ENCODE measurements at places on chromosomes 4 and X.
A peak's percentile ranks its signal among the peaks of the same experiment; 100 is the strongest.

DNA sequence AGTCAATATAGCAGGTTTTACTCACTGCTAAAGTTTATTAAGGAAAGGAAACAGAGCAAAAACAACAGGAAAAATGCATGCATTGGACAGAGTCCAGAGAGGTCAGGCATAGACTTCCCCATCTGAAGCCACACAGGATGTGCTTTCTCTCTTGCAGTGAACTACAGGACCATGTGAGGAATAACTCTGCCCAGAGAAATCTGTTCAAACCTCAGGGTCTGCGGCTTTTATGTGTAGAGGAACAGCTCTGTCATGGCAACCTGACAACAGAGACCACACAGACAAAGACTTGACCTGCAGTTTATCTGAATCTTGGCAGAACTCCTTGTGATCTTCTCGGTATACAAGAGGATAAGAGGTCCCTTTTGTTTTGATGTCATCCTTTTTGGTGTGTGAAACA, 46.3 kb upstream of the LONRF3 start:
- DNase-seq: no peak

- no peak for DNase-seq
Observed at GRCh38 chrX:100743009-100743607, 11.2 kb upstream of the SYTL4 start.

- DNase-seq: no peak
Observed at GRCh38 chr4:108619372-108620100, 840 bp upstream of the RPL34 start.

GRCh38 chr4:121030131-121030530, 42.2 kb downstream of the NDNF start:
- DNase-seq: no peak

GRCh38 chr4:3700223-3700622, 66.0 kb upstream of the ADRA2C start:
- DNase-seq: no peak

DNA sequence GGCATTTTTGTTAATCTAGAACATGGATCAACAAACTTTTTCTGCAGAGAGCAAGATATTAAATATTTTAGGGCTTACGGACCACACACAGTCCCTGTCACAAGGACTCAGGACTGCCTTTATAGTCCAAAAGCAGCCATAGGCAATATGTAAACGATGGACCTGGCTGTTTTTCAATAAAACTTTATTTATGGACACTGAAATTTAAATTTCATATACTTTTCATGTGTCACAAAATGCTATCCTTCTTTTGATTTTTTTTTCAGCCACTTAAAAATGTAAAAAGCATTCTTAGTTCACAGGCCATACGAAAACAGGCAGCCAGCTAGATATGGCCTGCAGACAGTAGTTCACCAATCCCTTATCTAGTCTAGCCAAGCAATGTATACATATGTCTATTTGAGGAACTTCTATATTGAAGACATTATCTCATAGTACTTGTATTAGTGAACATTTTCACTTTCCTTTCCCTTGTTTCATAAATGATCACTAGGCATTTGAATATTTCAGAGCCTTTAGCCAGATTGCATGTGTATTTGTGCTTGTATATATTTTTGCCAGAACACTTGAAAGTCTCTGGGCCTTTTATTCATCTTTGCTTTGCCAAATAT, 350.9 kb downstream of the RPA4 start:
- no peak for DNase-seq

DNA sequence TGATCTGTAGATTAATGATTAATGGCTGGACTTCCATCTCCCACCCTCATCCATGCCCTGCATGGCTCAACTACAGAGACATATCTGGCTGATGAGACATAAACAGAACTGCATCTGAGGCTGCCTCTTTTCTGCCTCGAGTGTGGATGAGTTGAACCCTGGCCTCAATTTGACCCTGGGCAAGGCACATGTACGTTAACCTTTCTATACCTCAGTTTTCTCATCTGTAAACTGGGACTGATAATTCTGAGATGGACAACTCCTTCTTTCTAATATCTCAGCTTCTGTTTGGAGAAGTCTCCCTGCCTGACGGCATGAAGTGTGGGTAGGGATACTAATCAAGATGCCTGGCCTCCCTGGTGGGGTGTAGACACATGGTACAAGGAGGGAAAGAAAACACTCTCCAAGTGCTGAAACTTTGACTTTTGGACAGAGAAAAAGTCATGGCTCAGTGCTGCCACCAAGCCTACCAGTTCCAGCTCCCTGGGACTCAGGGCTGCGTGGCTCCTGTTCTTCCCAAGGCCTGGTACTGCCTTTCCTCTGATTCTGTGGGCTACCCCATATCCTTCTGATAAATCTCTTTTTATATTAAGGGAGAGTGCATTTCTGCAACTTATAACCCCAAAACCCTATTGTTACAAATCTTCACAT, 64.4 kb downstream of the HAUS3 start:
- DNase-seq: no peak

DNA sequence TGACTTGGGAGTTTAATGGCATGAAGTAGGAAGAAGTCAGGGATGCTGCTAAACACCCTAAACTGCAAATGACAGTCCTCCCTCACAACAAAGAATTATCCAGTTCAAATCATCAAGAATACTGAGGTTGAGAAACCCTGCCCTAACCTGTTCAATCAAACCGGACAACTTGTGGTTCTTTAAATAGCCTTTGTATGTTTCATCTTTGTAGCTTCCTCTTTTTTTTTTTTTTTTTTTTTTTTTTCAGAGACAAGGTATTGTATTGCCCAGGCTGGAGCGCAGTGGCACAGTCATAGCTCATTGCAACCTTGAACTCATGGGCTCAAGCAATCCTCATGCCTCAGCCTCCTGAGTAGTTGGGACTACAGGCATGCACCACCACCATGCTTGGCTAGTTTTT, 52.5 kb upstream of the TTC29 start:
- no peak for DNase-seq

DNA sequence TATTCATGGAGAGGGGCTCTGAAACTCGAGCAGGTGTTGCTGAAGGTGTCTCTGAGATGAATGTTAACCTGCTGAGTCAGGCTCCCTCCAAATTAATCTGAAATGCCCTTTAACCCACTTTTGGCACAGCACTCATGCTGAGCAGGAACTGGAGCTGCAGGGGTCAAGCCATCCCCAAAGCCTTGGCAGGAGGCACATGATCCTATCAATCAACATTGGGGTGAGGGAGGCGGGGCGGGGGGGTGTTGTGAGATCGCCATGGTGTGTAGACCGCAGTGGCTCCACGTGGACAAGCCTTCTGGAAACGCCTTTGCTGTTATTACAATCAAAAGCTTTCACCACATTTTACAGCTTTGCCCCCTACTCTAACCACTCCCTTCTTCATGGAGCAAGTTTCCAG, 16.5 kb downstream of the ENPP6 start:
- no peak for DNase-seq

- no peak for DNase-seq
Observed at GRCh38 chrX:23797371-23798128, 14.6 kb downstream of the SAT1 start.

GRCh38 chr4:88613417-88613875, 21.2 kb downstream of the HERC3 start:
- DNase-seq: peak; percentile 14

GRCh38 chrX:96692454-96692853, 7.8 kb downstream of the DIAPH2 start:
- DNase-seq: no peak

- peak; percentile 4 for DNase-seq
Observed at GRCh38 chr4:106898621-106899230, 137.4 kb downstream of the DKK2 start.

- DNase-seq: no peak
Observed at GRCh38 chr4:128725405-128726055, 84.0 kb upstream of the JADE1 start.

DNA sequence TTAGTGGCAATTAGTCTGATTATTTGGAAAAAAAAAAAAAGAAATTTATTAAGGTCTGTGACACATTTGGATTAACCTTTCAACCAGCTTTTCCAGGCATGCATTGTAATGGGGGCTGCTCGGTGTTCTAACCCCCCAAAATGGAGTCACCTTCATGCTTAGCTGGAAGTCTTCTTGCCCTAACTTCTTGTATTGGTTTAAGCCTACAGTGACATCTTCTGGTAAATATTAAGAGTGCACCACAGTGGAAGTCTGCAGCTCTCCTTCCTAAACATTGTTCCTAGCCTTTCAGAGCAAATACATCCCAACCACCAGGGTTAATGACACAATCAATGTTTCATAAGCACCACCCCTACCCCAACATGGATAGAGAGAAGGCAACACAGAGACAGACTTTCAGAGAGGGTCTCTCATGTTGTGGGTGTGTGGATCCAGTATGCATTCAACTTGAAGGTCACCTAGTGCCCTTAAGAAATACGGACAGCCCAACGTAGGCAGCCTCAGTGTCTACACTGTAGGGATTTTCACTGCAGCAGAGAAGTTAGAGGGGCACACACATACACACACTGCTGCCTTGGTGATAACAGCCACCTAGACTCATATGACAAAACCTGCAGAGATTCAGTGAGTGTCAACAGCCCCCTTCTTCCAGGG, 142.9 kb upstream of the MBNL3 start:
- DNase-seq: peak; percentile 18

GRCh38 chrX:34300871-34301270, 168.8 kb upstream of the FAM47A start:
- no peak for DNase-seq

- no peak for DNase-seq
Observed at GRCh38 chr4:122764821-122765215, 32.3 kb downstream of the BBS12 start.

DNA sequence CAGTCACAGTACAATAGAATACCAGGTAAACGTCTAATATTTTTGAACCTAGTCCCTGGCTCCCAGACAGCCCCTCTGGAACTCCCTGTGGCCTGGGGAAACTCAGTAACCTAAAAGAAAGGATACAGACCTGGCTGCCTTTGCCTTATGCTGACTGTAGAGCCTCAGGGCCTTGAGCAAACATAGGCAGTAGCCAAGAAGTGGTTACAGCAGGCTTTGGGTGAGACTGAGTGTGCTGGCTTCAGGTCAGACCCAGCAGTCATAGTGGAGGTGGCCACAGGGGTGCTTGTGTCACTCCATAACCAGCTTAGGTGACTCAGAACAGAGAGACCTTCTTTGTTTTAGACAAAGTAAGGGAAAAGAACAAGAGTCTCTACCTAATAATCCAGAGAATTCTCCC, 141.8 kb upstream of the PRDX4 start:
- no peak for DNase-seq

GRCh38 chrX:2314831-2315365, 185.9 kb downstream of the DHRSX start:
- no peak for DNase-seq

- no peak for DNase-seq
Observed at GRCh38 chr4:173666-174314, 49.5 kb downstream of the ZNF718 start.

DNA sequence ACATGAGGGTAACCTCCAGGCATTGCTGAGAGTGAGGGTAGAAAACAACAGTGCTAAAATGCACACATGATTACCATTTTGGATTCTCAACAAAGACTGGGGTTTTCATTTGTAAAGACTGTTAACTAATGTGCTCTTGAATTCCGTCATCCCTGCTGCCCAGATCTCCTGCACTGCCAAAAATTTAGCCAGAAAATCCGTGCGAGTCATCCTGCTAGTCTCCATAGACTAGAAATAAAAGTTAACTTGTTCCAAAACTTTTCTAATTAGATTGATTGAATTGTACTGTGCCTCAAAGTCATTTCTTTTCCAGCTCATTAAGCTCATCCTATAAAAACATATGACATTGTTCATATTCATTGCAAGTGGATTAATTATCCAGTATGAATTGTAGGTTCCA, 99.8 kb downstream of the ARSF start:
- no peak for DNase-seq

GRCh38 chr4:153521999-153522801, 56.0 kb downstream of the TMEM131L start:
- DNase-seq: no peak

GRCh38 chrX:109134777-109135176, 347.1 kb downstream of the GUCY2F start:
- no peak for DNase-seq

GRCh38 chrX:30649859-30650258, 3.4 kb upstream of the GK start:
- DNase-seq: no peak

GRCh38 chrX:41946989-41947612, 23.7 kb upstream of the CASK start:
- no peak for DNase-seq

- no peak for DNase-seq
Observed at GRCh38 chrX:28273736-28274135, 292.5 kb upstream of the DCAF8L1 start.

- DNase-seq: no peak
Observed at GRCh38 chr4:89404530-89404929, 96.9 kb upstream of the GPRIN3 start.

- no peak for DNase-seq
Observed at GRCh38 chr4:14844061-14844460, 158.2 kb upstream of the CPEB2 start.

GRCh38 chrX:154660541-154660940, 7.2 kb upstream of the CTAG2 start:
- DNase-seq: no peak

- no peak for DNase-seq
Observed at GRCh38 chr4:10121568-10122208, 5.1 kb upstream of the WDR1 start.

DNA sequence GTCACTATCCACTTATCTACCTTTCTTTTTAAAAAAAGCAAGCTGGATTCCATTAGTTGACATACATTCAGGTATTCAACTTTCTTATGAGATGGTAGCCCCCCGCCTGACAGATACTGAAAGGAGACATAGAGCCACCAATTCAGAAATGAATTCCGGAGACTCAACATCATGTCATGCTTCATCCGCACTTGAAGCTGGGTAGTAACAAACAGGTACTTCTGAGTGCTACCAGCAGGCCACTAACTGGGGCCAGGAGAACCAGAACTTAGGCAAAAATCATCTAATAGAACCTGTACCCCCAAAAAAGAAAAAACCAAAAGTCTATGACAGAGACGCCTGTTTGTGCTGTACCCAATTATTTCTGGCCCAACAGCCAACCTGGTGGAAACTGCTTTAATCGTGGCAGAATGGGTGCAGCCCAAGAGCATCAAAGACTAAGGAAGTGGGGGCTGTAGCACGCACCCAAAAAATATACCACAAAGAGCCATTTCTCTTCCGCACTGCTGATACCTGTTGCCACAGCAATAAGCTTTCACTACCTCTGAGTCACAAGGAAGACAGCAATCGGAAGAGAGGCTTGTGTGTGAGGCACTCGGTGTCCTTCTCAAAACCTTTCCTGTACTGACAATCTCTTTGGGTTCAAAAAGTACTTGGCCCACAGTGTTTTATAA, 84.8 kb downstream of the AFAP1 start:
- DNase-seq: no peak

DNA sequence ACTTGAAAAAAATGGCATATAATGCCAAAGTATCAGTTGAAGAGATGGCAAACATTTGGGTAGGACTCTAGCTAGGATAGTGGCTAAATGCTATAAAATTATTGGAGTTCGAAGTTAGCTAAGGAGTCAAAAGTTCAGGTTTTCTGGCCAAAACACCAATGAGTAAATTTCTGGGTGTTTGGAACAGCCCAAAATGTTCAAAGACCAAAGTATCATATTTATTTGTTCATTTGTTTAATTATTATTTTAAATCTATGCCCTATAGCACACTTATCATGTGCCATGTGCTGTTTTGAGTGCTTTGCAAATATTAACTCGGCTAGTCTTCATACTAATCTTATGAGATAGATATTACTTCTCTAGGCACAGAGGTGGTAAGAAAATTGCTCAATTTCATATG, 285.5 kb downstream of the TEX13C start:
- DNase-seq: no peak

GRCh38 chr4:88735564-88735963, 37.9 kb upstream of the NAP1L5 start:
- DNase-seq: no peak

All from NCI-H1694 (cell line).